ENCODE measurements at places on chromosomes 6 and 20.

DNA sequence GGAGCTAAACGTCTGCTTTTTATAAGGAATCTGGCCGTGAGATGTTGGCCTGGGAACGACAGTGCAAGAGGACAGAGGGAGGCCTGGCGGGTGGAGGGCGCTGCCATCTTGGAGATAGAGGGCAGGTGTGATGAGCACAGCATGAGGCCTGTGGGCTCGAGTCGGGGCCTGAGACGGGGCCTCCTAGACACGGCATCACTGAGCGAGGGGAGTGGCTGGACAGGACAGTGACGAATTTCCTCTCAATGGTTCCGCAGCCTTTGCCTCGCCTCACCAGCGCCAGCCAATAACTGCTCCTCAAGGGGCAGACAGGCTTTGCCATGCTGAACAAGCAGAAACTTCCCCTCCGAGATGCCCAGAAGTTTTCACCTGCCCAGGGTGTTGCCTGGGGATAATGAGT, 376.7 kb downstream of the THBS2 start:
- no peak for DNase-seq

DNA sequence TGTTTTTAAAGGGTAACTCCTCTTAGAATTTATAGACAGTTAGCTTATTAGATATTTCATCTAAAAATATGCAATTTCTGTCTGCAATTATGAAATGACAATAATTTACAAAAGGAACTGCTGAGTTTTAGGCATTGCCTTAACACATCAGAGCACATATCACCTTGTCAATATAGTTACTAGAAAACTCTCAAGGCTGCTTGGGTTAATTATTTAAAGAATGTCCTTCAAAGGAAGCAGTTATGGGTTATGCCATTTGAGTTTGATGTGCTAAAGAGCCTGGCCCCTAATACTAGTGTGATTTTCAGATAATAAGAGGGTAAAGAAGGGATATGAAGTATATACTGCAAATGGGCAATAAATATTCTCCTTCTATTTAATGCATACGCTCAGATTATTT, 192.5 kb downstream of the EPHA7 start:
- no peak for DNase-seq

DNA sequence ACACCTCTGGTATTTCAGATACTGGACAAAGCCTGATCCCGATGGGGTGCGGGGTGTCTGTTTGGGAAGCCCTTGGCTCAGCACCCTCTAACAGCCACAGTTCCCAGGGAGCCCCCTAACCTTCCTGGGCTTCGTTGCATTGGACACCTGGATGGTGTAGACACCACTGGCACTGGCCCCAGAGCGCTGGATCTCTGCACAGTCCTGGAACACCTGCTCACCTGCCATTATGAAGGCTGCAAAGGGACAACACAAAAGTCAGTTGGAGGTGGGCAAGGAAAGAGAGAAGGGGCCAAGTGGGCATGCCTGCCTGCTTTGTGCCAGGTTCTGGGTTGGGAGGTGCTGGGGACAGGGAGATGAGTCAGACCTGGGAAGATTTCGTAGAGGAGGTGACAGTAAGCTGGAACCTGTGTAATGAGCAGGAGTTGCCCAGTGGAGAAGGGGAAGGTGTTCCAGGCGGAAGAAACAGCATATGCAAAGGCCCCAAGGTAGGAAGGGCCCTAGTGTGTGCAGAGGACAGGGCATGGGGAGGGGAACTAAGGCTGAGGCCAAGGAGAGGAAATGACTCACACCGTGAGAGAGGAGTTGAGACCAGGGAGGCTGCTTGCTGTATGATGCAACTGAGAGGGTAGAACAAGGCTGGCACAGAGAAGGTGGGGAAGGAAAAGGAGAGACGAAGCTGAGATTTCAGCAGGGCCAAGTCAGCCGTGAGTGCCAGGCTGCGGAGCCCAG, 34.9 kb downstream of the ANGPT4 start:
- DNase-seq: no peak

GRCh38 chr6:71468841-71469700, 180.5 kb downstream of the OGFRL1 start:
- DNase-seq: peak; percentile 87

GRCh38 chr6:15143540-15143939, 102.3 kb upstream of the JARID2 start:
- DNase-seq: no peak

DNA sequence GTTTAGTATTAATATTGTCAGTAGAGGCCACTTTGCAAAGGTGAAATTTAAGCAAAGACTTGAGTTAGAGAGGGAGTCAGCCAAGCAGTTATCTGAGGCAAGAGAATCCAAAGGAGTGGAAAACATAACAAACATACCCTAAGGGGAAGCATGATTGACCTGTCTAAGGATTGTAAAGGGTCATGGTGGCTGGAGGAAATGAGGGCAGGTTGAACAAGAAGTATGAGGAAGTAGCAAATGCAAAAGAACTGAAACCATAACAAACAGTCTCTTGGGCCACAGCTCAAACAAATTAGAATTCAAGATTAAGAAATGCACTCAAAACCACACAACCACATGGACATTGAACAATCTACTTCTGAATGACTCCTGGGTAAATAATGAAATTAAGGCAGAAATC, 103.2 kb downstream of the FBXO5 start:
- DNase-seq: no peak

DNA sequence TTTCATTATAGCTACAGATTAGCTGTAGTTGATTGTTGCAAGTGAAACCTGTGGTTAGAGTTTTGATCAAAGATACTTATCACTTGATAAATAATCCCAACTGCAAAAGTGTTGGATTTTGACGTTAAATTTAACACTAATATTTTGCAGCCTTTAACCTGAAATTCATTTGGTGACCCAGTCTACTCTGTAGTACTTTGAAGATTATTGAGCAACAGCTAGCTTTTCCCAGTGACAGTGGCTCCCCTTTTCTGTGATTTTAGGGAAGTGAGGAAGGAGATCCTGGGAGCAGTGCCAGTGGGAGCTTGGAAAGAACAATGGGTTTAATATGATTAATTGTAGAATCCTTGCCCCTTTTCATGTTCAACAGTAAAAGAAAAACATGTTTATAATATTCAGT, 76.9 kb downstream of the NCOA3 start:
- DNase-seq: no peak

DNA sequence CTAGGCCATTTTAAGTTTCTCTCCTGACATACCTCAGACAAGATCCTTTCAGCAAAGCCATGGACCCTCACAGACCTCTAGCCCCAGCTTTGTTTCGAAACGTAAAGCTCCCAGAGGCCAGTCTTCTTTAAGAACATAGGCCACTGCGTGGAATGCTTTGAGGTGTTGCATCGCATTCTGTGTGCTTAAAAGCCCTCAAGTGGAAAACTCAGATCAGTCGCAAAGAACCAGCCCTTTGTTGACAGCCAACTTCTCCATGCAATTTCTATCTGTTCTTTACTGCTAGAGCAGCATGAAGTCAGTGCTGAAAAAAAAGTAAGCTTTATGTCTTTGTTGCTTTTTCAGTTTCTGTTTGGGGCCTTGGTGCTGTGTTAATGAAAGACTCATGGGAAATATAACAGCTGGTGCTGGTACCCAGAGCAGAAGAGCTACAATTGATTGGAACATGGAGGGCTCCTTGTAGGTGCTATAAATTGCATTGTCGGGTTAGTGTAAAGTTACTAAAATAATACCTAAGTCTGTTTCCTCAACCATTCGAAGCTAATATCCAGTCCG, 142.6 kb downstream of the MAP3K7 start:
- no peak for DNase-seq

DNA sequence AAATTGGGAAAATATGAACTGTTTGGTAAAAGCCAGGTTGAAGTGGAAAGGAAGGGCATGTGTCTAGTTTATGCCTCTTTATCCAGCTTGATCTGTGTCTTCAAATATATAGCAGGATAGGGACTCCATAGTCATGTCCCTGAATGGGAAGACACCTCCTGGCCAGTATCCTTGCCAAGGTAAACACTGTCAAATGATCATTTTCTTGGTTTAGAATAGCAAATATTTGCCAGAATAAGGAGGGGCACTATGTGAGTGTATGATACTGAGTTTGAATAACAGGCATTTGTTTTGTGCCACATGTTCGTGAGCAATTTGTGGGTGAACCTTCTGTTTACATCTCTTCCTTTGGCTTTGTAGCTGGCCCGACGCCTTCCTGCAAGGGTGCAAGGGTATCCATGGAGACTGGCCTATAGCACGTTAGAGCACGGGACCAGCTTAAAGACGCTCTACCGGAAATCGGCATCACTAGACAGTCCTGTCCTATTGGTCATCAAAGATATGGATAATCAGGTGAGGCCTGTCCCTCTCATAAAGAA, 34.2 kb upstream of the HINT3 start:
- DNase-seq: no peak

GRCh38 chr6:37820718-37821079, 1.2 kb downstream of the ZFAND3 start:
- no peak for DNase-seq

DNA sequence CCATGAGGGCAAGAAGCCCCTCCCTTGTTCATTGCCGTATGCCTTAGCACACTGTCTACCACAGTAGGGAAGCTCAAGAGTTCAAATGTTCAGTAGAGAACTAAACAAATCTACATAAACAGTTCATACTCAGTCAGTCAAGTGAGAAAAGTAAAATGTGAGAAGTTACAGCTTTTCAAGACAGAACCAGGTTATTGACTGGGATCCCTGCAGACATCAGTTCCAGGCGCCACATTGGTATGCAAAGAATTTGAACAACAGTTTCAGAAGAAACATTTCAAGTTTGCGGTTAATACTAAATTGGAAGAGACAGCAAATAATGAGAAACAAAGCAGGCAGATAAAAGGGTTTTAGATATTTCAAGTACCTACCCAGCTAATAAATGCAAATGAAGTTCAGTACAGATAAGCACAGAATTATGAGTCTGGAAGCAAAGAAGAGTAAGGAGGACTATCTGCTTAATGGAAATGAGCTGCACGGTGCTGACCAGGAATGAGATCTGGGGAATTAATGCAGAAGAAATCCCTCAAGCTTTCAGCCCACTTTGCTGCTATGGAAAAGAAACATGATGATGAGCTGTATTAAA, 246.2 kb downstream of the HACE1 start:
- DNase-seq: peak; percentile 32

DNA sequence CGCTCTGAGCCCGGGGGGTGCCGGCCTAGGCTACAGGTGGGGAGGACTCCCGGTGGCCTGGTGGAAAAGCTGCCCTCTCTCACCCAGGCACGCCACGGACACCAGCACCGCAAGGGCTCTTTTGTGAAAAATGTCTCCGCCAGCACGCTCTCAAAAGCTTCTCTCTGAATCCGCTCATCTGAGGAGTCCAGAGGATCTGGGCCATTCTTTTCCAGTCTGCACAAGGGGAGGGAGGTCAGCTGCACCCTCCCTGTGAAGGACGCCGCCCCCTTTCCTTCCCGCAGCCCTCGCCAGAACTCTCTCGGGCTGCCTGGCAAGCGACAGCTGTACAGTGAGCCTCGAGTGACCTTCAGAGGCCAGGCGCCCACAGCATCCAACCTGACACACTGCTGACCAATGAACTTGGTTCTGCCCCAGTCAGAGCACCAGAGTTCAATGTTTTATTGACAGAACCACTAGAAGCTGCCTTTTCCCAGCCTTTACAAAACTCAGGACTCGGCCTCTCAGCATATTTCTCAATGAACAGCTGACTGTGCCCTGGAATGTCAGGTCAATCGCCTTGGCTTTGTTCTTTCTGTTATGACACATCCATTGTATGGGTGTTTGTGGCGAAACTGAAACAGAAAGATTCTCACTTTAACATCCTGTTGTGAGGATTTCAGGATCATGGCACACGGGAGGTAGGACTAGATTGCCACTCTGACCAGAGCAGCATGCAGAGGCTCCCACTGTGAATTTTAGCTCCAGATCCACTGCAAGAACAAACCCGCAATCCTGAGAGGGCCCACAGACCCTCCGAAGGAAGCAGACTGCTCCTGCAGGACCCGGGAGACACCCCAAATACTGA, 26.7 kb downstream of the SERPINB9 start:
- DNase-seq: peak; percentile 36

DNA sequence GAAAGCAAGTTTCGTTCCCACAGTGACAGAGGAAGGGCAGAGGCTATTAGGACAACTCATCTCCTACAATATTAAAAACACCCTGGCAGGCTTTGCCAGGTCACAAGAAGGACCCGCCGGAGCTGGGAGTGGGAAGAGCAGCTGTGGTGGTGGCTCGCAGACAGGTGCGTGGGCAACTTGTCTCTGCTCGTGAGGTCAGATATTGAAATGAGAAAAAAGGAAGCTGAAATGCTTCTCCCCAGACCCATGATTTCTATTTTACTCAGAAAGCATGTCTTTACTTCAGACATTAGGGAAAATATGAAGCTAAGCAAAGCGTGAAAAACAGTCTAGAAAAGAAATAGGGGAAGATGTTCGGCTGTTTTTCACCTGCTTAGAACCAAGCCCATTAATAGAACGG, 166.3 kb upstream of the EEF1E1 start:
- DNase-seq: no peak

DNA sequence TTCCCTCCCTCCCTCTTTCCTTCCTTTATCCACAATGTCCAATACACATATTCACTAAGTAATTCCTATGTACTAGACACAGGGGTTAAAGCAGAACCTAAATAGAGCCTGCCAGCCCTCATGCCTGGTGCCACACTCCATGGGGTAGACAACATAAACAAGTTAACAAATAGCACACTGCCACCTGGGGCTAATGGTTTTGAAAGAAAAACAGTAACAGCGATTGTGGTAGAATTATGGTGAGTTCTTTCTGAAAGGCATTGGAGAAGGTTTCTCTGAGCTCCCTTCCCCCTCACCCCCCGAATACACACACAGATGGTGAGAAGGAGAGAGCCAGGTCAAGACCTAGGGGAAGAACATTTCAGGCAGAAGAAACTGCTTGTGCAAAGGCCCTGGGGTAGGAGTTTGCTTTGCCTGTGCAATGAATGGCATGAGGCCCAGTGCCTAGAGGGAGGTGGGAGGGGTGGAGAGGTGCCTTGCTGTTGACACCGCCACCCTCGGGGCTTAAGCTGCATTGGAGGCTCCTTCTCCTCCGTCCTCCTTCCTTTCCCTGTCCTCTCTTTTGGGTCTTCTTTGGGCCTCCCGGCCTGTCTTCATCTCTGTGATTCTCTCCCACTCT, 502.4 kb upstream of the SULF2 start:
- no peak for DNase-seq

DNA sequence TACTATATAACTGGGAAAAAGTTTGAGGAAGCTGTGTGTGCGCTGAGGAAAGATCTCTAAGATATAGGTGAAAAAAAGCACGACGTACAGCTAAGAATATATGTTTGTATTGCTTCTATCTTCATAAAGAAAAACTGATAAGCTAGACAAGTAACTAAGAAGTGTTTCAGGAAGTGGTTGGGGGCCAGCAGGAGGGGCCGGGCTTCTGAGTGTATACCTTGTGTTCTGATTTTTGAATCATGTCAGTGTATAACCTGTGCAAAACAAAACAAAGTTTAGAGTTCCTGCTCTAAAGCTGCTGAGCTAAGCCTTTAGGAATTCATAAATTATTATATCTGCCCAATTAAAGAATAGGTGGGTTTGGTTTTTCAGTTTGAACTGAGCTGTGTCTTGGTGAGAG, 7.9 kb upstream of the OSER1 start:
- no peak for DNase-seq

DNA sequence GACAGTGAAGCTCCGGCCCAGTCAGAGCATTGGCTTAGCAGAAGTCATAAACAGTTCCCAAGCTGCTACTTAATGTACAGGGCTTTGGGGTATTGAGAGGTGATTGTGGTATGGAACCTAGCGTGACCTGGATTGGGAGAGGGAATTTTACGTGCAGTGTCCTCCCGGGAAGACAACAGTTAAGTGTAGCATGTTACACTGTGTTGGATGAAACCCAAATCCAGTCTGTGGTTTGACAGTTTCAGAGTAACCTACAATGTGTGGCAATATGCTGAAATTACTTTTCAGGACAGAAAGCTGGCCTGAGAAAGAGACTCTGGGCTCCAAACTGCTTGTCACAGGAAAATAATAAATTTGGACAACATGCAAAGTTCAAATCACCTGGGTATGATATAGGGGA, 28.1 kb upstream of the RALGAPA2 start:
- DNase-seq: no peak

GRCh38 chr6:134467620-134468019, 149.7 kb upstream of the SGK1 start:
- DNase-seq: no peak
